HFFc6 (cell line): ENCODE measurements at places on chromosomes 5 and 9.

DNA sequence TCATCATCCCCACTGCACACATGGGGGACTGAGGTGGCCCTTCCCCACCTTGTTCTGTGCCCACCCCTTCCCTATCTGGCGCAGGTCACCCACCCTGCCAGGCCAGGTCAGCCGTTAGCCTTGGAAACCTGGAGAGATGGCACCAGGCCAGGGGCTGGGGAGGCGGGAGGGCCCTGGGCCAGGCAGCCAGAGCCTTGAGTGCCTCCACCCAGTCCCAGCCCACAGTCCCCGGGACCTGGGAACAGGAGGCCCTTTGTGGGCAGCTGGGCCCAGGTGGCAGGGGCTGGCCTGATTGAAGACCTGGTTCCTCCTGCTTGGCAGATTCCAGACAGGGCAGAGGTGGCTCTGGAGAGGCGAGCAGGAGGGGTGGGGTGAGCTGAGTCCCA, 70.6 kb downstream of the LRSAM1 start:
- DNase-seq: no peak

GRCh38 chr5:166648736-166649135, 1642.7 kb upstream of the WWC1 start:
- no peak for DNase-seq

DNA sequence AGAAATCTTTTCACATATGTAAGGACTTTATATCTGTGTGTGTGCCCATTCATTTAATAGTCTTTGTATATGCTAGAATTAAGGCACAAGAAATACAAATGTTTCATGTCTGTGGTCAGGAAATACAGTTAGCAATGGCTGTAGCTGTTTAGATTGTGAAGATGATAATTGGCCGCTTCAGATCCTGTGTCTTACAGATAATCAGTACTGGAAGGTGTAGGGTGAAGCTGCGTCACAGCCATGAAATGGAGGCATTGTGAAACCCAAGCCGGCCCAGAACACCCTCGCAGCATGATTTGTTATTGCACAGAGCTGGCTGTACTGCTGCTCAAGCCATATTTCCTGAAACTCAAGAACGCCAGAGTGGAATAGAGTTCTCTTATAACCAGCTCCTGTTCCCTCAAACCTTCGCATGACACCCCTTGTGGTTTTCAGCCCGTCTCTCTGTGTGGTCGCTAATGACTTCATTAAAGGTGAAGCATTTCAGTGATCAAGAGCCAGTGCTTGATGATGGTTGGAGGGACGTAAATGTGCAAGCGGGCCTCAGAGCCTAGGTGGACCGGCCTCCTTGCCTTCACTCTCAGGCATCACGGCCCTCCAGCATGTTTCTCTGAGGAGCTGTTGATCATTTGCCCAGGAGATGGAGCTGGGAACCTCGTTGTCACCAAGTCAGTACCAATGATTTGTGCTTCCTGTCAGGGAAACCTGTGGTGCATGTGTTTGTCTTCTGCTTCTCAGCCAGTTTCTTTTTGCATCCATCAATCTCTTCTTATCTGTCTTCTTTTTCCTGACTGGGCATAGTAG, 80.1 kb downstream of the F2RL2 start:
- no peak for DNase-seq

DNA sequence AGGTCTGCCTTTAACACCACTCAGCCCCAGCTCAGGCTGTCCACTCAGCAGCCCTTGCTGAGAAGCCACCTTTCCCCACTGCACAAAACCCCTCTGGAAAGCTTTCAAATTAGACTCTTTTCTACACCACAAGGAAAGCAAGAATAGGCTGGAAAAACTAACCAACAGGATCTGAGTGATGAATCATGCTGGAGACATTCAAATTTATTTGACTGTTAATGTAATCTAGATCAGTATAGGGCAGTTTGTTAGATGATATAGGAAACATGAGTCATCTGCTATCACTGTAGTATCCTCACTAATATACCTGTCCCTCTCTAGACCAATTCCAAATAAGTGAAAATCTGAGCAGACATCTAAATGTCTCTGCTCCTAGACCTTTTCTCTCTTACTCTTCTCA, 127.8 kb upstream of the PAM start:
- peak; percentile 33 for DNase-seq

DNA sequence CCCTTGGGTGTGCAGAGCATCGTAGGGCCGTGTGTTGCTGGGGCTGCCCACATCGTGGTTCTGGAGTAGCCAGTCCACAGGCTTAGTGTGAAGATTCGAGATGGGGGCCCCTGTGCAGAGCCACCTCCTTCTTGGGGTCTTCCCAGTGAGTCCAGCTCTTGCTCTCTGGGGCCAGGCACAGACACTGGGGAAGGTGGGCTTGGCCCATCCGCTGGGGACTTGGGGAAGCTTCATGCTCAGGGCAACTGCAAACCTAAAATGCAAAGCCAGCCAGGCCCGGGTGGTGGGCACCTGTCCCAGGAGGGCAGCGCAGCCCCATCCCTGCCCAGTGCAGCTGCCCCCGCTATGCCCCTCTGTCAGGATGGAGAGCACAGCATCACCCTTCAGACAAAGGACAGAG, 46.4 kb upstream of the LRRC14B start:
- no peak for DNase-seq

DNA sequence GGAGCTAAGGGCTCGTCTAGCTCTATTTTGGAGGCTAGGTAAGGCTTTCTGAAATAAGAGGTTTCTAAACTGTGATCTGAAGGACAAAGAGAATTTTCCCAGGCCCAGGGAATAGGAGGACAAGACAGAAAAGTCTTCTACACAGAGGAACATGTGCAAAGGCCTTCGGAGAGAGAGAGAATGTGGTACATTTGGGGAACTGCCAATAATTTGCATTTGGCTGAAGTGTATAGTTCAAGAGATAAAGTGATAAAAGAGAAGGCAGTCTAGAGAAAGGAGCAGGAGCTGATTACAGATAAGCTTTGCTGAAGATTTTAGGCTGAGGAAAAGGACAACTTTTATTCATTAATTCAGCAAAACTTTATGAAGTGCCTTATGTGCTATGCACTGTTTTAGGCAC, 214.4 kb upstream of the ELL2 start:
- DNase-seq: no peak

GRCh38 chr9:136617746-136618579, 44.8 kb upstream of the EGFL7 start:
- DNase-seq: no peak

DNA sequence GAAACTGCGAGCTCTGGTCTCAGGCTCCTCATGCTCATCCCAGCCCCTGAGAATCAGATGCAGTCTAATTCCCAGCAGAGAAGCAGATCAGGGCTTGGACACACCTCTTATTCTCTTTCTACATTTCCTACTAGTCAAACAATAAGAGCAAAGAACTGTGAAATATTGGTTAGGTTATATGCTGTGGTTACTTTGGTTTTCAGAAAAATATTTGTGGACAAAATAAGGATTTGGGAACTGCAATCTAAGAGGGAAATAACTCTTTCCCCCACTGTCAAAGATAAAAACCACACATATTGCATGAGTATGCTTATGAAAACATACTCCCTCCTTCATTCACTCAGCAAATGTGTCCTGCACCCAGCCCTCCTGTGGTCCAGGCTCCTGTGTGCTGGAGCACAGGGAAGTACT, 164.5 kb upstream of the S1PR3 start:
- DNase-seq: no peak

GRCh38 chr9:126421567-126422428, 95.2 kb downstream of the MVB12B start:
- no peak for DNase-seq

DNA sequence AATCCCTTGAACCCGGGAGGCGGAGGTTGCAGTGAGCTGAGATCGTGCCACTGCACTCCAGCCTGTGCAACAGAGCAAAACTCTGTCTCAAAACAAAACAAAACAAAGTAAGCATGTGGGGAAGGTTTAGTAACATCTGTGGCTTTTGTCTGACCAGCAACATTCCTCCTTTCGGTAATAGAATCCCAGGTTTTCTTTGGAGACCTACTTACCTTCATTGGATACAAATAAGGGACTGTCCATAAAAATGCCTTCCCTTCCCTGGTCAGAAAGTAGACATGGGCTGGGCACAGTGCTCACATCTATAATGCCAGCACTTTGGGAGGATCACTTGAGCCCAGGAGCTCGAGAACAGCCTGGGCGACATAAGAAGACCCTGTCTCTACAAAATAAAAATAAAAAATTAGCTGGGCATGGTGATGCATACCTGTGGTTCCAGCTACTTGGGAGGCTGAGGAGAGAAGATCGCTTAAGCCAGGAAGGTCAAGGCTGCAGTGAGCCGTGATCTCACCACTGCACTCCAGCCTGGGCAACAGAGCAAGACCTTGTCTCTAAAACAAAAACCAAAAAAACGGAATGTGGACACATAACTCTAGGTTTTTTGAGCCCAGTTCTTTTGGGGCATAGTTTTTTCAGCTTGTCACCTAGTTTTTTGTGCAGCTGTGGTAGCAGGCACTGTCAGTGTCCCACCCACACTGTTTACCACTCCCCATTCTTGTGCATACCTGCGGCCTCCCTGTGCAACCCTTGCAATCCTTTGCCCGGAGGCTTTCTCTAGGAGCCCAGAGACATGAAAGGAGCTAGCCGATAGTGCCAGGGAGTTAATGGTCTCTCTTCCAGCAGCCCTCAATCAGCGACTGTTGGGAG, 9.0 kb upstream of the SPINK4 start:
- DNase-seq: no peak

DNA sequence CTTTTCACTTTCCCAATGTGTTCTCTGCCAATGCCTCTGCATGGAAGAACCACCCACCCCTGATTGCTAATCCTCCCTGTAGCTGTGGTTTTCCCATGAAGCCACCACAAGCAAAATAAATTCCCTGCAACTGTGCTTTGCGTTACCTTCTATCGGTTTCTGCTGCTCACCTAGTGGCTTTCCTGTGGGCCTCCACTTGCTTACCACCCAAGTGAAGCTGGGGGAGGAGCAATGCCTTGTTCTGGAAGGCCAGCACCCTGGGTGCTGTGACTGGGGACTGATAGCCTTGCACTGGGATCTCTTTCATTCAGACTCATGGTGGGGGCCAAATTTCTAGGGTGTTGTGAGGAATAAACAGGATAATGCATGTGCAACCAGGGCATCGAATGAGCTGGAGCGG, 56.3 kb upstream of the GDNF start:
- no peak for DNase-seq
